ENCODE measurements at places on chromosomes 6 and 20. TPM values are rescaled to one million over a fixed set of nuclear protein-coding genes. Genes with fewer than 3 reads are reported as not detected.

- no peak for DNase-seq
Measured at GRCh38 chr20:63370618-63371187, 9.6 kb upstream of the CHRNA4 start.

DNA sequence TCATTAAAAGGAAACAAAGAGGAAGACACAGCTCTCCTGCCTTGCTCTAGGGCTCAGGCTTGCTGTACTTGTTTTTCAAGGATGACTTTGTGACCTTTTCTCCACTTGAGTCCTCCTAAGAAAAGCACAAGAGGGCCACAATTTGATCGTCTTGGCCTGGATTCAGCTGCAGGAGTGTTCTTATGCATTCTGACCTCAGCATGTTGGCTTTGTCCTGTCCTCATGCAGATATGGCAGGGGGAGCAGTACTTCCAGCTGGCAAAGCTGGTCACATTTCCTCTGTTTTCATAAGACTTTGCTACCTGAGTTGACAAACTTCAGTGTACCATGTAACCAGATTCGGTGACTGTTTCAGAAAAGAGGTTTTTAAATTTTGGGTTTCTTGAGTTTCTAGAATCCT is 30.8 kb downstream of the KDM1B start:
- DNase-seq = no peak

Gene PLG
- 0.69 TPM for total RNA-seq

Gene TRIM10
- total RNA-seq = not detected

Gene HLA-DQB2
- total RNA-seq = not detected
